ENCODE measurements at places on chromosomes 3 and 15.

GRCh38 chr3:52246264-52246620 lies 683 bp downstream of the PPM1M start:
- DNase-seq: no peak

DNA sequence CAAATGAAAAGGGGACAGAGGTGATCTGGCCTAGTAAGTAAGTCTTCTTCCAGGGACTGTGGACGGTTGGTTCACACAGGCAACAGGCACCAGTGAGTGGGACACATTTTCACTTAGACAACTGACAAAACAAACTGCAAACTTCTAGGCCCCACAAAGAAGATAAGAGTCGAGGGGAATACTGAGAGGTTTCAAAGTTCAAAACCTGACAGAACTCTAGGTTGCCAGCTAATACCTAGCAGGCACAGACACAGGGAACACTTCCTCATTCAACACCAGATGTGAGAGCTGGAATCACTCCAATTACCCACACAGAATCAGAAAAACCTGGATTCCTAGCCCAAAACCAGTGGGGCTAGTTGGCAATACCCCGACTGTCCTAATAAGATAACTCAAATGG lies 621.7 kb downstream of the ZPLD1 start:
- no peak for DNase-seq

DNA sequence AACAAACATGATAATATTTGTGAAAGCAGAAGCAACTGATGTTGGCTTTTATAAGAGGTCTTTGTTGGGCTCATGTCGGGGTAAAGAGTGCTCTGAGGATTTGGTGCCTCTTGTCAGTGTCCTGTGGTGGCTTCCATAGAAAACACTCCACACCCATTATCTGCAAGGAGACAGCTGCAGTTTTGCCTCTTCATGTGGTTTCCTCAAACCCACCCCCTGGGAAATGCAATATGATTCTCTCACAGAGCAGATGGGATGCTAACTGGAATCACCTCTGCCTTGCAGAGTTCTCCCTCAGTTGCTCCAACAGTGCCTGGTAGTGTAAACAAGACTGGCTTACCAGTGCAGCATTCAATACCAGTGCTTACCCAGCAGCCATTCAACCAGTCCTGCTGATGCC lies 771.4 kb upstream of the CFAP20DC start:
- DNase-seq: peak; percentile 61

DNA sequence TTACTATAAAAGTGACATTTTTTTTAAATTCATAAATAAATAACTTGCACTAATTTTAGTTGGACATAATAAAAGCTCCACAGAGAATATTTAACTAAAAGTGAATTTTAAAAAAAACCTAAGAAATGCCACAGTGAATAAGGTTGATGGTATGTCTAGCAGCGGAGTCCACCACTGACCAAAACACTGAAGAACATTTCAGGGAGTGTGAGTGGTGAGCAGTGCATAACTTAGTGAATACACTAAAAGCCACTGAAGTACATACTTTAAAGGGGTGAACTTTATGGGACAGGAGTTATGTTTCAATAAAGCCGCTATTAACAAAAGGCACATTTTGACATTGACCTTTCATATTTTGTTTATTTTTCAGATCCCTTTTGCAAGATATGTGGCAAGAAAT lies 32.3 kb downstream of the SRP14 start:
- peak; percentile 88 for DNase-seq

GRCh38 chr3:147793841-147794240 lies 384.7 kb downstream of the ZIC1 start:
- DNase-seq: no peak

DNA sequence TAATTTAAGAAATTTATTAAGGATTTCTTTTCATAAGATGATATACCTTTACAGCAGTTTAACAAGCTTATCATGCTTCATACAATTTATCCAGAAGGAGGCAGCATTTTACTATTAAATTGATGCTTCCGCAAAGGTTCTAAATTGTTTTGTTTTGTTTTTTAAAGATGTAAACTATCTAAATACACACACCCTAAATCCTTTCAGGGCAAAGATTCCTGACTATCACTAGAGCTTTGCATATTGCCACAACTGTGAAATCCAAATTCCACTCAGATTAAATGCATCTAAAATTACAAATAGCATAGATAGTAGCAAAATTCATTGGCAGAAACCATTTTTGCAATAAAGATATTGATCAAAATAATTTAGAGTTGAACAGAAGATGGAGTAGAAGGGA lies 44.5 kb upstream of the CCNL1 start:
- DNase-seq: peak; percentile 66

DNA sequence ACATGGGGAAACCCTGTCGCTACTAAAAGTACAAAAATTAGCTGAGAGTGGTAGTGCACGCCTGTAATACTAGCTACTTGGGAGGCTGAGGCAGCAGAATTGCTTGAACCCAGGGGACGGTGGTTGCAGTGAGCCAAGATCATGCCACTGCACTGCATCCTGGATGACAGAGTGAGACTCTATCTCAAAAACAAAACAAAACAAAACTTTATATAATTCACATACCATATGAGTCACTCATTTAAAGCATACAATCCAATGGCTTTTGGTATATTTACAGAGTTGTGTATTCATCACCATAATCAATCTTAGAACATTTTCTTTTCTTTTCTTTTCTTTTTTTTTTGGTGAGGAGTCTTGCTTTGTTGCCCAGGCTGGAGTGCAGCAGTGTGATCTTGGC lies 8.7 kb downstream of the PXK start:
- DNase-seq: no peak

- DNase-seq: no peak
Measured at GRCh38 chr3:3107858-3108257, 2.3 kb downstream of the IL5RA start.

- DNase-seq: no peak
Measured at GRCh38 chr3:42189736-42190135, 76.2 kb downstream of the CCK start.

- no peak for DNase-seq
Measured at GRCh38 chr15:37813306-37813705, 121.1 kb upstream of the TMCO5A start.

- DNase-seq: peak; percentile 57
Measured at GRCh38 chr3:10950476-10951294, 41.9 kb upstream of the SLC6A1 start.

- DNase-seq: no peak
Measured at GRCh38 chr3:116716490-116716889, 6.9 kb downstream of the TUSC7 start.

GRCh38 chr3:134665243-134665642 lies 14.4 kb upstream of the KY start:
- DNase-seq: no peak

DNA sequence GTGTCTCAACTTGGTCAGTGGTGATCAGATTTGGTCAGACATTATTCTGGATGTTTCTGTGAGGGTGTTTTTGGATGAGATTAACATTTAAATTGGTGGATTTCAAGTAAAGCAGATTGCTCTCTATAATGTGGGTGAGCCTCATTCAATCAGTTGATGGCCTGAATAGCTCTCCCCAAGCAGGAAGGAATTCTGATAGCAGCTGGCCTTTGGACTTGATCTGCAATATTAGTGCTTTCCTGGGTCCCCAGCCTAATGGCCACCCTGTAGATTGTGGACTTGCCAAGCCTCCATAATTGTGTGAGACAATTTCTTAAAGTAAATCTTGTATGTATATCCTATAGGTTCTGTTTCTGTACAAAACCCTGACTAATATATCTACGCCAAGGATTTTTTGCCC lies 153.9 kb upstream of the TBL1XR1 start:
- no peak for DNase-seq

- no peak for DNase-seq
Measured at GRCh38 chr3:48879307-48879993, 19.2 kb downstream of the SLC25A20 start.

GRCh38 chr3:158103081-158103886 lies 2.9 kb downstream of the SHOX2 start:
- DNase-seq: no peak

- peak; percentile 42 for DNase-seq
Measured at GRCh38 chr3:179840985-179841384, 188.1 kb downstream of the USP13 start.

- DNase-seq: no peak
Measured at GRCh38 chr3:13677272-13677671, 128.3 kb downstream of the FBLN2 start.

- no peak for DNase-seq
Measured at GRCh38 chr15:85614059-85614458, 180.7 kb downstream of the KLHL25 start.

GRCh38 chr15:89825271-89825940 lies 10.8 kb upstream of the ANPEP start:
- no peak for DNase-seq

DNA sequence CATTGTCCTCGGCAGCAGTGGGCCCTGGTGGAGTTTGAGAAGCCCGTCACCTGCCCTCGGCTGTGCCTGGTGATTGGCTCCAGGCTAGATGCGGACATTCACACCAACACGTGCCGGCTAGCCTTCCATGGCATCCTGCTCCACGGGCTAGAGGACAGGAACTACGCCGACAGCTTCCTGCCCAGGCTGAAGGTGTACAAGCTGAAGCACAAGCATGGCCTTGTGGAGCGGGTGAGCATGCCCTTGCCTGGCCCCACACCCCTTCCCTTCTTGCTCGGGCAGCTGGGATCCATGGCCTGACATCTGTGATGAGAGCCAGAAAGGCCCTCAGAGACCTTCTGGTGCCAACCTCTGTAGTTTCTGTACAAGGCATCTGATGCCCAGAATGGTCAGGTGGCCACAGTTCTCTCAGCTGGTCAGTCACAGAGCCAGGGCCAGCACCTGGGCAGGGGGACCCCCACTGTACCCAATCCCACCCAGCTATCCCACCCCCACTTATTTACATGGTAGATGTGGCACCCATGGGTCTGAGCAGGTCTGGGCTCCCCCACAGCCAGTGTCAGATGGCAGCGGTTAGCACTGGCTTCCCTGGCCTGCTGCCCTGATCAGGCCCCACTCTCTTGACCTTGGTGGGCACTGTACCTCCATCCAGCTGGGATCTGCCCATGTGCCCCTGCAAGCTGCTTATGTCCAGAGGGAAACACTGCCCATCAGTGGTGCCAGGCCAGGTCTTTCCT lies 124.9 kb downstream of the DNAJB8 start:
- DNase-seq: no peak

DNA sequence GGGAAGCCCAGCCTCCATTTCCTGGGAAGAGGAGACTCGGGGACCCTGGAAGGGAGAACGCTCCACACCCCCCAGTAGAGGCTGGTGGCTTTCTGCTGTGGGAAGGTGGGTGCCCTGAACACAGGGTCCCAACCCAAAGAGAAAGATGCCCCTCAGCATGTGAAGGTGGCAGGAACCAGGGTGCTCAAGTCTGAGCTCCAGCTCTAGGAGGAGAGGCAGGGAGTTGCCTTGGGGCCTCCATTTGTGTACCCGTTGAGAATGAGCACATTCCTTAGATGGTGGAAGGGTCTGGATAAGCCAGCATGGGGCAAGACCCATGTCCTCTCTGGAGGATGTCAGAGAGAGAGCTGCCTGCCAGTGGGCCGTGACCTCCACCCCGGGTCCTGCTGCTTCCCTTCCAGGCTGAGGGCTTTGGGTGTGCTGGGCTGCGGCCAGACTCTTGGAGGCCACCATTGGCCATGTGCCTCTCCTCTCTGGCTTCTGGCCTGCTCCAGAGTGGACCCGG lies 212.4 kb downstream of the TBC1D2B start:
- no peak for DNase-seq

- DNase-seq: peak; percentile 30
Measured at GRCh38 chr3:62049033-62049432, 324.3 kb downstream of the FEZF2 start.

DNA sequence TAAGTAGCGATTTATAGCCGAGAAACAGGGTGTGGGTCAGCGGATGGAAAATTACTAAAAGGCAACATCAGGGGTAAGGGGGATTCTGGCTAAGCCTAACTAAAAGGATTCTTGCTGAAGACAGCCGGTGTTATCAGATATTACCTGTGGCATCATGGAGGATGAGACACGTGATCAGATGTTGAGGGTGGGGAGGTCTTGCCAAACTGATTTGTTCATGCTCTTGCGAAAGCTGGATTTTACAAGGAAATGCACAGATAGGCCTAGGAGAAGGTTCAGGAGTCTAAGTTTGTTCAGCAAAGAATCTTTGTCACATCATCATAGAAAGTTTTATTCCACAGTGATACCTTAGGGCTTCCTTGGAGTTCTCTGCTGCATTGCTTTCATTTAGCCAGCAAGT lies 396.8 kb upstream of the TBL1XR1 start:
- no peak for DNase-seq

GRCh38 chr15:49492830-49493229 lies 69.8 kb downstream of the FGF7 start:
- DNase-seq: peak; percentile 66

DNA sequence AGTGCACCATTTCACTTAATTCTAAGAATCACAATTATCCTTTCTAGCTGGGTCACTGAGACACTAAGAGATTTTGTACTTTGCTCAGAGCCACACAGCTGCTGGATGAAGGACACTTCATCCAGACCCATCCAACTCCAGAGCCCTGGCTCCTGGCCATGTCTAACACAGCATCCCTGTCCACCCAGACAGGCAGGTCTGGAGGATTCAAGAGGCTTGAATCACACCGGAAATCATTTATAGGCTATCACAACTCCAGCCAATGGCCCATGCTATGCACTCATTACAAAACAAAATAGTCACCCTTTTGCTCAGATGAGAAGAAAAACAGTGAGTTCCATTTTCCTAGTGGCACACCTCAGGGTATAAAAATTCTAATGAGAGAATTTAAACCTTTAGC lies 198.2 kb upstream of the LMCD1 start:
- no peak for DNase-seq

- no peak for DNase-seq
Measured at GRCh38 chr3:35638980-35639253, 408 bp upstream of the ARPP21 start.

- no peak for DNase-seq
Measured at GRCh38 chr3:9226326-9226725, 23.1 kb downstream of the SRGAP3 start.

- DNase-seq: no peak
Measured at GRCh38 chr15:96002890-96003859, 327.3 kb upstream of the NR2F2 start.

GRCh38 chr15:61442821-61443220 lies 213.7 kb upstream of the RORA start:
- no peak for DNase-seq

GRCh38 chr15:96165081-96165480 lies 165.4 kb upstream of the NR2F2 start:
- DNase-seq: no peak

- no peak for DNase-seq
Measured at GRCh38 chr15:45589256-45589655, 2.1 kb downstream of the BLOC1S6 start.

DNA sequence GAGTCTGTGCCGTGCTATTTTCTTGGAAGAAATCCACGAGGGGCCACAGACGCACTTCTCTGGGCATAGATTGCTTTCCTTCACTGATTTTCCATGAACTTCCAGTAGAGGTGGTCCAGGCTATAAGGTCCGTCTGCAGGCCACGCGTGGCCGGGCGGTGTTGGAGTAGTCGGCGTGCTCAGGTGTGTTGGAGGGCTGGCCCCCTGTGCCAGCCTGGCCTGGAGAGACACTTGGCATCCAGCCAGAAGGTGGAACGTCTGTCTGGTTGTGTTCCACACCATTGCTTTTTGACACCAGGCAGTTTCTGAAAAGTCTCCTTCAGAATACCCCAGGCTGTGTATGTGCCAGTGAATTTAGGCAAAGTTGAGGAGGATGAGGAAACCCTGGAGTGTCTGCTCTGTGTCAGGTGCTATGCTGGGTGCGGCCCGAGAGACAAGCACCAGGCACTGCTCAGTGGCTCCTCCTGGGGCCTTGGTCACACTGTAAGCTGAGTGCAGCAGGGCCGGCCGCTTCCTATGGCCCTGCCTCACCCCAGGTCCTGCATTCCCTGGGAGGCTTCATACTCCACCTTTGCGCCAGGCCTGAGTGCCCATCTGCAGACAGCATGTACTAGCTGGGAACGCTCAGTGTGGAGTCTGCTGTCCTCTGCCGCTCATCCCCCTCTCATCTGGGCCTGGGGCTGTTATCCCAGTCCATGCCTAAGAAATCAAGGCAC lies 52.1 kb upstream of the TAMM41 start:
- DNase-seq: no peak

Data from LHCN-M2 (cell line).